MCF 10A (cell line): ENCODE measurements at places on chromosomes 3 and 15.
A peak's percentile ranks its signal among the peaks of the same experiment; 100 is the strongest.

GRCh38 chr3:158105119-158105709, 1.0 kb downstream of the SHOX2 start:
- peak; percentile 24 for DNase-seq

DNA sequence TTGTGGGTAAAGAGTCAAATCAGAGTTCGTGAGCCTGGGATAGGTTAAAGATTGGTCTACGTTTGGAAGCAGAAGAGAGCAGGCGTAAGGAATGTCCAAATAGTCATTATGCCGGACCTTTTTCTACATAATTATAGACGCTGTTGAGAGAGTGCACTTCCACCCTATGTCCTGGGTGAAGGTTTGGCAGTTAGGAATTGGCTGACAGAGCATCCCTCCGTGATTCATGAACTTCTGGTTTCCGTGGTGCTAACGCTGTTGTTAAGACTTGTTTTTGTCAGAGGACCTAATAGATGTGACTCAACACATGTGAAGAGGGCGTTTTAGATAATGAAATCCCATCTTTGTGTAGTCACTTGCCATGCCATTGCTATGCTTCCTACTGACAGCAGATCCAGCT, 1.1 kb downstream of the EAF1 start:
- peak; percentile 38 for DNase-seq

GRCh38 chr15:39140060-39140604, 440.7 kb upstream of the THBS1 start:
- DNase-seq: peak; percentile 52

DNA sequence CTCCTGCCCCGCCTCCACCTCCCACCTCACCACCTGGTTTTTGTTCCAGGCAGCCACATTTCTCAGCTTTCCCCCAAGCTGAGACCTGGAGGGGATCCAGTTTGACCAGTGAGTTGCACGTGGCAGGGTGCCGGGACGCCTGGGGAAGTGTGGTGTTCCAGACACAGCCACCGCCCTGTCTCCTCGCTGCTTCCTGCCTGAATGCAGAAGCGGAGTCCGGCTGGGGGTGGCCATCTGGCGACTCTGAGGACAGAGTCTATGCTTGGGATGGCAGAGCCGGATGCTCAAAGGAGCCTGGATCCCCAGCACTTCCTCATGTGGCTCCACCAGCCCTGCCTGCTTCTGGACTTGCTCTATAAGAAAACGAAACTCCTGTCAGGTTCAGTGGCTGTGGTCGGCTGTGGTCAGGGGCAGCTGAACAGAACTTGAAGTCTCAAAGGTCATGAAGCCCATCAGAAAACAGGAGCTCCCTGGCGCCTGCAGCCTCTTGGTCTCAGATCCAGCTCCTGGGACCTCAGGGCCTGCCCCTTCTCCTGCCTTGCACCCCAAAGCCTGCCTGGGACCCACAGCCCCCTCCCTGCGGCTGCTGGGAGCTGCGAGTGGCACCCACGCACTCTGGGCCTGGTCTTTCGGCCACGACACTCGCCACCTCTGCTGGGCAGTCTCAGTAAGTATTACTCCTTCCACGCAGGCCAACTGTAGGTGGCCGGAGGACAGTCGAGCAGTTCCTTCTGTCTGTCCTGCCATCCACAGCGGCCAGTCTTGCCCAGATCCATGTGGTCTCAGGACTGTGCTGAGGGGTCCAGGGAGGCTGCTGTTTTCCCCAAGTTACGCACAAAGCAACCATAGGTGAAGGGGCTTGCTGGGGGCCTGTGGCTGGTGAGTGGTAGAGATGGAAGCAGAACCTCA, 112.8 kb upstream of the MEF2A start:
- peak; percentile 78 for DNase-seq

- no peak for DNase-seq
Observed at GRCh38 chr3:167372138-167372537, 8.0 kb downstream of the ZBBX start.

DNA sequence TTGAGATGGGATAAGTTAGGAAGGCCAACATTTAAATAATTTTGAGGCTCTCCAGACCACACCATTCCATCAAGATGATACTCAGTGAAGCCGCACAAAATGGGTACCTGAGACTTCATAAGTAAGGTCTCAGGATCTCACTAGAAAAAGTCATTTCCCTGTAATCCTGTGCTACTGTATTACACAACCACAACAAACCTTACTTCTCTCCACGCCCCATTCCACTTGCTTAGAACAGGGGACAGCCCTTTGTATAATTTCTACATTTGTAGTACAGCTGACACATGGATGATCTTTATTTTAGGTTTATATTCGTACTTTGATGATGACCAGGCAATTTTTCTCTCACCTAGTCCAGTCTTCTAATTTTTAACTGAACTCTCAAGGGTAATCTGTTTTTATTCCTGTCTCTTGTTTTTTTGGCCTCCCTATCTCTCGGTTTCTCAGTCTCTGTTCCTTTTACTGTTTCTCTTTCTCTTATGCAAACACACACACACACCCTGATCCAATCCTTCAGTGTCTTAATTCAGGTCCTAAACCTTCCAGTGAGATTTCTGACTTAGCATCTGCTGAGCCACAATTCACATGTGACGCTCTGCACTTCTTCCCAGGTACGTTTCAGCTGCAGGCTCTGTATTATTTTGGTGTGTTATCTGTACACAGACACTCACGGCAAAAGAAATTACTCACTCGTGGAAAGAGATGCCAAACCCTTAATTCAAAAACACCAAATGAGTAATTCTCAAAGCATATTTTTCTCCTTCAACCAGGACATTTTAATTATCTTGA, 223.2 kb upstream of the THBS1 start:
- peak; percentile 35 for DNase-seq

DNA sequence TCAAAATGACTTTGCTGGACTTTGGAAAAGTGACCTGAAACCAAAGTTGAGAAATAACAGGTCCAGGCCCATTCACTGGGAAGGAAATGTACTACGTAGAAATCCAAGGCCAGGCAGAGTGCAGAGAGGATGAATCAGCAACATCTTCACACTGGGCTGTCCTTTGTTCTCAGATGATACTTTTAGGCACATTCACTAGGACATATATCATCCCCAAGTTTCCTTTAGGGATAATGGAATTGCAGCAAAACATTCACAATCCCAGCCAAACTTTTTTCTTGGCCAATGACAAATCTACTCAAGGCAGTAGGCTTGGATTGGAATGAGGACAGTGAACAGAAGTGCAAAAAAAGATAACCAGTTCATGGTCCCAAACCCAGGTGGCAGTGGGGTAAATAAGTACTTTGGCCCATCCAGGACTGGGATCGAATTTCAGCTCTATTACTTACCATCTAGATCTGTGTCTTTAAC, 75.1 kb downstream of the CLDN11 start:
- DNase-seq: peak; percentile 27

GRCh38 chr3:5093731-5094130, 28.4 kb upstream of the ARL8B start:
- no peak for DNase-seq

DNA sequence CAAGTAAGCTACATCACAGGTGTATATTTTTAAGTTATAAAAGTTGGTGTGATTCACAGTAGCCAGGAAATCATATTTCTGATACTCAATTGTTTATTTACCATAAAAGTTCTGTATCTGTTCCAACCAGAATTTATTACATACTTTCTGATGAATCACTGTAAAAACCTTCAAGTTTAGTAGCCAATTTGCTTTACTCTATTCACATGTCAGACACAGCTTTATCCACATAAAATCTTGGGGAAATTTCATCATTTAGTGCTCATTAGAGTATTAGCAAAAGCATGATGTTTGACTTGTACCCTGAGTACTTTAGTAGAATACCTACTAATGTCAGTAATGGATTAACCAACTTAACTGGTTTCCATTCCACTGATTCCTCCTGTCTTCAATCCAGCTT, 249.8 kb downstream of the POLQ start:
- DNase-seq: peak; percentile 65

DNA sequence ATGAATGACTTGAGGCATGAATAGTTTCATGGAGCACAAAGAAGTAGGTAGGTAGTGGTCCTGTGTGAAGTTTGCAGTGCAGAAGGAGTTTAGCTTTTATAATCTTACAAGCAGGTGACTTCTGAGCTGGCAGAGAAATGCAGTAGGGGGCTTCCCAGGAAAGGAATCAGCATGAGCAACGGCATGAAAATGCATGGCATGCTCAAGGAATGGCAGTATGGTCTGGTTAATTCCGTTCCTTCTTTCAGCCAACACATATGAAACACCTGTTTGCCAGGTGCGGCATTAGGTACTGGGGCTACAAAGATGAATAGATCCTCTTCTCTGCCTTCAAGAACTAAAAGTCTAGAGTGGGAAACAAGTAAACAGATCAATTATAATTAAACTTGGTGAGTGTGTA, 138.0 kb upstream of the BHLHE40 start:
- no peak for DNase-seq

DNA sequence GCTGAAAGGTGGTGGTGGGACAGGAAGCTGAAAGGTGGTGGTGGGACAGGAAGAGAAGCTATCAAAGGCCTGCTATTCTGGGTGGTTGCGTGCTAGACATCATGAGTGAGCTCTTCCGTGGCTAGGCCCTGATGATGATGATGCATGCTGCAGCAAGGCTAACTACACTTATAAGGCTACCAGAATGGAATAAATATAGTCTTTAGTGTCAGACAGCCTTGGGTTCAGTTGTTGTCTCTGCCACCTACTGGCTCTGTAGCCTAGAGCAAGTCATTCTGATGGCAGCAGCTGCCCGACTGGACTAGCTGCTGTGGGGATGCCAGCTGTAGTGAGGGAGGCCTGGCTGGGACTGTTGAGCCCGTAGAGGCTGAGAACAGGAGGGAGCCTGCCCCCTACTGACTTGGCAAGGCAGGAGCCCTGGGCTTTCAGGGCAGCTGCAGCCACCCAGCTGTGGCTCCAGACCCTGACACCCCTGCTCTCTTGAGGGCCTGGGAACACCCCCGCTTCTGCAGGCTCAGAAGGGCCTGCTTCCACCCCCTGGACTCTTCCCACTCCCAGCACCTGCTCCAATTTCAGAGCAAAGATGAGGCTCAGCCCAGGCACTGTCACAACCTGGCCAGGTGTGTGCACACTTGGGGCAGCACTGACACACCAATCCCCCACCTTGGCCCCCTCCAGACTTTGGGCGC, 21.4 kb upstream of the ZBED2 start:
- peak; percentile 52 for DNase-seq

GRCh38 chr3:171377859-171378258, 82.3 kb downstream of the TNIK start:
- DNase-seq: no peak

DNA sequence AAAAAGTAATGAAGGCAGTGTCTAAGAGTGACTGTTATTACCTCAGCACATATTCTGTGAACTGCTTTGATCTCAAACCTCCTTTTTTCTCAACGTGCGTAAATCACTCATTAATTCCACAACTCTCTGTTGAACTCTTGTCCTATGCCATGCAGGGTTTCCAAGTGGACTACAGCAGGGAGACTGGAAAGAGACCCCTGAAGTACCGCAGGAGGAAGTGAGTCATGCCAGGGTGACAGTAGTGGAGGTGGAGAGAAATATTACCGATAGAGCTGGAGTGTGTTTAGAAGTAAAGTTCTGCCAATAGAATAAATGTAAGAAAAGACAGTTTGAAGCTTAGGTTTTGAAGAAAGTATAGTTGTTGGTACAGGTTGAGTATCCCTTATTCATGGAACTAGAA, 908.9 kb downstream of the ROBO1 start:
- DNase-seq: no peak

- DNase-seq: no peak
Observed at GRCh38 chr3:188574885-188575284, 420.9 kb downstream of the LPP start.

DNA sequence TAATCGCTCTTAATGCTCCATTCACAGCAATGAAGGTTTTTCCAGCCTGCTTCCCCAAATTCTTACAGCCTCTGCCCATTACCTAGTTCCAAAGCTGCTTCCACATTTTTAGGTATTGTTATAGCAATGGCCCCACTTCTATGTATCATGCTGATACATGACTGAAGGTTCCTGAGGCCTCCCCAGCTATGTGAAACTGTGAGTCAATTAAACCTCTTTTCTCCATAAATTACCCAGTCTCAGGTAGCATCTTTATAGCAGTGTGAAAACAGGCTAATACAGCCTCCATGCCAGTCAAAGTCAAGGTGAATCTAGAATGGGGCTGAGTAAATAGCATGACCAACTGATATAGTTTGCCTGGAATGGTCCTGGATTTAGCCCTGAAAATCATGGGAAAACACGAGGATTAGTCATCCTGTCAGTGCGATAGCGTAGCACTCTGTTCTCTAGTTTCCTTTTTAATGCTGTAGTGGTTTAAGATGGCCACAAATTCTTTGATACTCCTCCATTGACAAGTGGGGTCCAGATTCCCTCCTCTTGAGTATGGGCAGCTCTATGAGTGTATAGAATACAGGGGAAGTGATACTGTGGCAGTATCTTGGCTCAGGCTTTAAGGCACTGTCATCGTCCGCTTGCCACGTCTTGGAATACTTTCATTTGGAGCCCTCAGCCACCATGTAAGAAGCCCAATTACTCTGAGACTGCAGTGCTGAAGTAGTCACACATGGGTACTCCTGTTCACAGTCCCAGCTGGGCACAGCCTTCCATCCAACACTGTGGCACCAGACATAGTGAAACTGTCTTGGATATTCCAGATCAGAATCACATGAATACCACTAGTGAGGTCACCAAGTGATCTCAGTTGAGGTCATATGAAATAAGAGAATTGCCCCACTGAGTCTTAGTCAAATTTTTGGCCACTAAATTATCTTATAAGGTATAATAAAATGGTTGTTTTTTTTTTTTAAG, 94.0 kb upstream of the PLCL2 start:
- DNase-seq: no peak

DNA sequence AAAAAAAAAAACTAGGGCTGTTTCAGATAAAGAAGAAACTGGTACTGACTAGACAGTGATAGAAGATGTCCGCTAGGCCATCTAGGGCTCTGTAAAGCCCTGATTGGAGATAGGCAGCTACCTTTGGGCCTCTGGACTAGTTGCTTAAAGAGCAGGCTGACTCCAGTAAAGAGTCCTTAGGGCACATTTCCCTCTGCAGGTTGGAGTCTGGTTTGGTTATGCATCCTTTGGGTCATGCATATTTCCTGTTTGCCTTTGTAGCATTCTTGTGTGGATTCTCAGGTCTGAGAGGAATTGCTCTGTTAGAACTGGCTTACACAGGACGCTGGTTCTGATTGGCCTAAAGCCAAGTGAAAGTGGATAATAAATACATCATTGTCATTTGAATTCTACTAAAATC, 165.5 kb upstream of the LRRN1 start:
- no peak for DNase-seq

DNA sequence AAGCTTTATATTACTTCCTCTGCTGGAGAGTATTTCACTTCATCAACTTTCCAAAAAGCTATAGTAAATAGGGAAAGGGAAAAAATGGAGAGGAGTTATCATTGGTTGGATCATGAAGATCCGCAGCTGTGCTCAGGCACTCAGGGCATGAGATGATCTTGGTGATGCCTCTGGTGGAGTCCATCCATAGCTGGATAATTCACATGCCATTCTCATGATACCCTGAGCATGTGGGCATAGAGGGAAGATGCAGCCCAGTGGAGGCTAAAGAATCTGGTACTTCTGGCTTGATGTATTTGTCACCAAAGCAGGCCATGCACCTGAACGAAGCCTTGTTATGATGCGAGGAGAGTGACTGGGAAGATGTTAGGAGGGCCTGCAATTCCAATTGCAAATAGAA, 150.2 kb downstream of the CHST2 start:
- DNase-seq: no peak

GRCh38 chr15:25652704-25653103, 210.4 kb downstream of the ATP10A start:
- no peak for DNase-seq
